ENCODE measurements at places on chromosomes 2 and 18. TPM values are rescaled to one million over a fixed set of nuclear protein-coding genes. Genes with fewer than 3 reads are reported as not detected.

GRCh38 chr2:71722286-71722685, 268.9 kb downstream of the DYSF start:
- no peak for DNase-seq

DNA sequence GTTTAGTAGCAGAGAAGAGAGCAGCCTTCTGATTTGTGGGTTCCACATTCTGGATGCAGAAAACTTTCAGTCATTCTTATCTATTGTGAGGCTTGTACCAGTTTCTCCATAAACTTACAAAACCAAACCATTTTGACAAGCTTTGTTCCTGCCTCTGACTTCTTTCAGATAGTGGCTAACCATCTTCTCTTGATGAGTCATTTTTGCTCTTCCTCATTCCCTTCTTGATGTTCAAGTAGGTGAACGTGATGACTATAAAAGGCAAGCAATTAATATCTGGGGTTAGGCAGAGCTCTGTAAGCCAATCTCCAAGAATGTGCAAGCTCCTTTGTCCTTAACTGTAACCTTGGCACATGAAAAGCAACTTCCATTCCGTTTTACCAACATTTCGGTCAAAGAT, 2083.1 kb upstream of the PIK3C3 start:
- DNase-seq, result no peak

GRCh38 chr2:126177479-126177878, 478.5 kb upstream of the GYPC start:
- DNase-seq, result no peak

MEIS1 gene
- total RNA-seq, result 61.8 TPM

DNER gene
- total RNA-seq, result 0.43 TPM

C2orf66 gene
- not detected for total RNA-seq

Measured in mucosa of gallbladder (tissue), 1 donor.